ENCODE measurements at places on chromosomes 3 and 15. TPM values are rescaled to one million over a fixed set of nuclear protein-coding genes. Genes with fewer than 3 reads are reported as not detected.

GRCh38 chr3:21754839-21755238 lies 3.8 kb upstream of the ZNF385D start:
- no peaks in the 10 kb centered on the region for H3K36me3 ChIP-seq
- H3K27ac ChIP-seq: no peak overlapping the region
- DNase-seq: no peak
- no peaks in the 10 kb centered on the region for H3K4me1 ChIP-seq
- no peaks in the 10 kb centered on the region for H3K27me3 ChIP-seq
- H3K4me3 ChIP-seq: no peak overlapping the region

The PRTG gene
- 0.02 TPM for total RNA-seq

- H3K27ac ChIP-seq: peak overlapping the region; percentile 64
- H3K4me1 ChIP-seq: peaks cover 49% of the 10 kb centered on the region
- no peaks in the 10 kb centered on the region for H3K36me3 ChIP-seq
- no peak for DNase-seq
- no peak overlapping the region for H3K4me3 ChIP-seq
These were observed 28.4 kb downstream of the PDE8A start for GRCh38 chr15:85010071-85010385.

DNA sequence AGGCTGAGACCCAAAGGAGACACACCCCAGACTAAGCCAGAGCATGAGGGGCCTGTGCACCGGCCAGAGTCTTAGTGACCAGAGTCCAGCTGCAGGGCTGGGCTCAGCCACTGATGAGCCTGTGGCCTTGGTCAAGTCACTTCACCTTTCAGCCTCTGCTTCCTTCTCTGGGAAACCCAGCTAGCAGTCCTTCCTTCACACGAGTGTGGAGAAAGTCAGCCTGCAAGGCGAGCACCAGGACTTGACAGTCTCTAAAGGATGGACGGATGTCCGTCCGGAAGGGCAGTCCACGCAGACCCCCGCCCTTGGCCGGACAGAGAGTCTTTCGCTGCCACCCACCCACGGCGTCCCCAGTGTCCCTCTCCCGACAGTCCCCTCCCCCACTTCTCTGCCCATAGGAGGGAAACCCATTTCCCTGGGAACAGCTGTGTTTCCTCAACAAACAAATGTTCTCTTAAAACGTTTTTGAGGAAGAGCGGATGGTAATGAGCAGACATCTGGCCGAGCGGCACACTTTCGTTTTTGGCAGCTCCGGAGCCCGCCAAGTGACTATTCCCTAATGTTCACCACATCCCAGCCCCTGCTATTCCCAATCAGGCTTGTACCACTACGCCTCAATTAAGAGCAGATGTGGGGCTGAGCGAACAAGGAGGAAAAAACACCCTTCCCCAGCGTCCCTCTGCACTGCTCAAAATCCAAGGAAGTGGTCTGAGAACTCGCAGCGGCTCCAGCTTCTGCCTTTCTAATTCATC lies 129.1 kb upstream of the SMAD3 start:
- no peaks in the 10 kb centered on the region for H3K27me3 ChIP-seq
- no peak overlapping the region for H3K4me3 ChIP-seq
- H3K4me1 ChIP-seq: peaks cover 17% of the 10 kb centered on the region
- no peak overlapping the region for H3K27ac ChIP-seq

- H3K27ac ChIP-seq: no peak overlapping the region
- H3K27me3 ChIP-seq: no peaks in the 10 kb centered on the region
- H3K36me3 ChIP-seq: peaks cover 4% of the 10 kb centered on the region
- H3K4me1 ChIP-seq: peaks cover under 1% of the 10 kb centered on the region
- no peak overlapping the region for H3K4me3 ChIP-seq
These were observed 13.1 kb downstream of the ARIH1 start for GRCh38 chr15:72487070-72487797.

DNA sequence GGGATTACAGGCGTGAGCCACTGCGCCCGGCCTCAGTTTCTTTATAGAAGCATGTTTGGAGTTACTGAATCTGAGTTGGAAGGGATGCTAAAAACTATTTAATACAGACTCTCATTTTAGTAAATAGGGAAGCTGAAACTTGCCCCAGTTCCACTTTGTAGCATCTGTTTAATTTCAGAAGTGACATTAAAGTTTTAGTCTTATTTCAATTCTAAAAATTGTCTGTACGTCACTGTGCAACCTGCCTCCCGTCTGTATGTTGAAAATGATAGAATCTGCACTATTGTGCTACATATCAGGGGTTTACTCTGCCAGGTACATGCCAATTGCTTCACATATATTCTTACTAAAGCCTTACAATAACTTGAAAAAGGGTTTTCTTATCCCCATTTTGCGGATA lies 15.3 kb downstream of the CNOT10 start:
- H3K27ac ChIP-seq: no peak overlapping the region
- H3K27me3 ChIP-seq: no peaks in the 10 kb centered on the region
- H3K4me1 ChIP-seq: no peaks in the 10 kb centered on the region
- no peak for DNase-seq

- H3K27ac ChIP-seq: no peak overlapping the region
- no peaks in the 10 kb centered on the region for H3K36me3 ChIP-seq
- no peak overlapping the region for H3K4me3 ChIP-seq
- peaks cover 3% of the 10 kb centered on the region for H3K4me1 ChIP-seq
- H3K27me3 ChIP-seq: no peaks in the 10 kb centered on the region
These were observed 147.2 kb downstream of the FNDC3B start for GRCh38 chr3:172186607-172187006.

- H3K27me3 ChIP-seq: peaks cover 34% of the 10 kb centered on the region
- no peaks in the 10 kb centered on the region for H3K36me3 ChIP-seq
- H3K27ac ChIP-seq: no peak overlapping the region
- no peak overlapping the region for H3K4me3 ChIP-seq
These were observed 42.5 kb upstream of the FMN1 start for GRCh38 chr15:33236841-33237509.

DNA sequence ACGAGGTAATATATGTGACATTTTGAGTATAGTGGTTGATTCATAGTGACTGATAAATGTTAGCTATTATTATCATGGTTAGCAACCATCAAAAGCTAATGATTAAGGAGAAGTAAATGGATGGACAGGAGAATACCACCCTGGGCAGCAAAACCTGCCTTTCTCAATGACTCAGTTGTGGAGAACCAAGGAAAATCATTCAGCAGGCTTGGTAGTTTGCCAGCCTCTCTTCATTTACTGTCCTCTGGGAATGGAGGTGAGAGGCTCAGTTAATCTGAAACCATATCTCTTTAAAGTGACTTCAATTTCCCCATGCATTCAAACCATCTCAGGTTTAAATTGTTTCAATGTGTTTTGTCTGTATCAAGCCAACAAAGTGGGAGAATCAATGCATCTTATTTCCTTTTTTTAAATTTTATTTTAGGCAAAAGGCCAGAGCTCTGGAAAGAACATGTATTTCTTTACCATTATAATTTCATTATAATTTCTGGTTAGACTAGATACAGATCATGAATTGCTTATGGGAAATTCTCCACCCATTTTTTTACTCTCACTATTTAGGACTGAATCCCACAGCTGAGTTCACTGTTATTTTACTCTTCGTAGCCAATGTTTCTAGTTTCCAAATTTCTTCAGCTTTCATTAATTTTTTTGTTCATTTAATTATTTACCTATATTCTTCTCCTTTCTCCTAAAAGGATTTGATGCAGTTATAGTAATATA lies 2.7 kb downstream of the TM4SF18 start:
- H3K4me3 ChIP-seq: no peak overlapping the region
- H3K36me3 ChIP-seq: no peaks in the 10 kb centered on the region
- DNase-seq: no peak
- no peaks in the 10 kb centered on the region for H3K27me3 ChIP-seq

- H3K36me3 ChIP-seq: no peaks in the 10 kb centered on the region
- H3K27ac ChIP-seq: no peak overlapping the region
- no peak overlapping the region for H3K4me3 ChIP-seq
- no peaks in the 10 kb centered on the region for H3K27me3 ChIP-seq
- DNase-seq: no peak
- no peaks in the 10 kb centered on the region for H3K4me1 ChIP-seq
These were observed 30.5 kb upstream of the TRPC1 start for GRCh38 chr3:142693136-142693853.

GRCh38 chr3:62592408-62592807 lies 219.1 kb upstream of the FEZF2 start:
- no peak for DNase-seq
- no peaks in the 10 kb centered on the region for H3K36me3 ChIP-seq
- H3K4me3 ChIP-seq: no peak overlapping the region
- H3K4me1 ChIP-seq: no peaks in the 10 kb centered on the region

The TNNC1 gene
- not detected for total RNA-seq

- H3K36me3 ChIP-seq: no peaks in the 10 kb centered on the region
- no peaks in the 10 kb centered on the region for H3K27me3 ChIP-seq
- H3K4me1 ChIP-seq: no peaks in the 10 kb centered on the region
- no peak for DNase-seq
- no peak overlapping the region for H3K4me3 ChIP-seq
These were observed 123.8 kb downstream of the SV2B start for GRCh38 chr15:91223863-91224262.

DNA sequence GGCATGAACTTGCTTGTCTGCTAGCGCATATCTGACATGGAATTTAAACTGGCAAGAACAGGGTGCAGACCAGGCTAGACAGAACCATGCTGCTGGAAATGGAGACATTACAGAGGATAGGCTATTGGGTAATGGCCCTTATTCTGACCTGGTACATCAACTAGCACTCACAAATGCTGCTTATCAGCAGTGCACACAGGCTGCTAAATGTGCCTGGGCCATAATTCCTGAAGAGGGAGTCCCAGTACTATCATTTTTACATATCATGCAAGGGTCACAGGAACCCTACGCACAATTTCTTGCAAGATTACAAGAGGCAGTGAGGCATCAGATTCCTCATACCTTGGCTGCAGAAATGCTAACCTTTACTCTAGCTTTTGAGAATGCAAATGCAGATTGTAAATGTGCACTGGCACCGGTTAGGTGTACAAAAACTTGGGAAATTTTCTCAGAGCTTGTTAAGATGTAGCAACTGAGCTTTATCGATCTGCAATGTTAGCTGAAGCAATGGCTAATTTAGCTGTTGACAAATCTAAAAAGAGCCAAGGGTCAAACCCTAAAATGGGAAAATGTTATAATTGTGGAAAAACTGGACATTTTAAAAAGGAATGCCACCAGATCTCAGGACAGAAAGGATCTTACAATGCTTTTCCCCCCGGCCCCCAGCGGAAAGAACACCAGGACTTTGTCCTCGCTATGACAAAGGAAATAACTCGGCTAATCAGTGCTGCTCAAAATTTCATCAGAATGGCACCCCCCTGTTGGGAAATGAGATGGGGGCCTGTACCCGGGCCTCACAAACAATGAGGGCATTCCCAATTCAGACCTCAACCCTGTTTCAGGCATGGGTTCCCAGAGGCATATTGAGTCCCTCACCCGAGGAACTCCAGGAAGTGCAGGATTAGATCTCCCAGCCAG lies 21.1 kb downstream of the CCRL2 start:
- no peaks in the 10 kb centered on the region for H3K4me1 ChIP-seq
- H3K27me3 ChIP-seq: no peaks in the 10 kb centered on the region
- no peaks in the 10 kb centered on the region for H3K36me3 ChIP-seq
- no peak for DNase-seq
- H3K27ac ChIP-seq: no peak overlapping the region
- no peak overlapping the region for H3K4me3 ChIP-seq

The GPR149 gene
- not detected for total RNA-seq

The WDR93 gene
- not detected for total RNA-seq

DNA sequence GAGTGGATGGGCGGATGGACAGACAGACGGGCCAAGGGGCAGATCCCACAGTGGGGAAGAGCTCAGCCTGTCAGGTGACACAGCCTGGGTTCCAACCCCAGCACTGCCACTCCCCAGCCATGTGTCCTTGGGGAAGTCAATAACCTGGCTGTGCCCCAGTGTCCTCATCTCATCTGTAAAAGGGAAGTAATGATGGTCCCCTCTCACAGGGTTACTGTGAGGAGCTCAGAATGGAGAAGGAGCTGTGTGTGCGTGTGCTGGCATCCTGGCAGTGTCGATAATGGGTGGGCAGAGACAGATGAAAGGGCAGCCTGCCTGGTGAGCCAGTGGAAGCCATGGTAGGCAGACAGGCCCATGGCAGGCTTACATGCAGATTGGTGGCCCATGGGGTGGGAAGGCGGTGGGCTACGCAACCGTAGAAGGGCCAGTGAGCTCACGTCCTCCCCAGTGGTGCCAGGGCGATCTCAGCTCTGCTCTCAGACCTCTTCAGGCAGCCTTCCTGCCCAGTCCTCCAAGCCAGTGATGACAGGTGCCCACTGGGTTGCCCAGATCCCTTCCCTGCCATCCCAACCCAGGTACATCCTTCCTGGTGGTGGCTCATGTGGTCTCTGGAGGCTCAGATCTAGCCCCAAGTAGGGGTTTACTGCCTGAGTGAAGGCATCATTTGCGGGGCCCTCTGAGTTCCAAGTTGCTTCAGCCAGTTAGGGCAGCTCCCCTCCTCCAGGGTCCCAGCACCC lies 2.3 kb upstream of the DNAJB8 start:
- H3K36me3 ChIP-seq: no peaks in the 10 kb centered on the region
- DNase-seq: no peak
- H3K27me3 ChIP-seq: no peaks in the 10 kb centered on the region
- no peak overlapping the region for H3K4me3 ChIP-seq

DNA sequence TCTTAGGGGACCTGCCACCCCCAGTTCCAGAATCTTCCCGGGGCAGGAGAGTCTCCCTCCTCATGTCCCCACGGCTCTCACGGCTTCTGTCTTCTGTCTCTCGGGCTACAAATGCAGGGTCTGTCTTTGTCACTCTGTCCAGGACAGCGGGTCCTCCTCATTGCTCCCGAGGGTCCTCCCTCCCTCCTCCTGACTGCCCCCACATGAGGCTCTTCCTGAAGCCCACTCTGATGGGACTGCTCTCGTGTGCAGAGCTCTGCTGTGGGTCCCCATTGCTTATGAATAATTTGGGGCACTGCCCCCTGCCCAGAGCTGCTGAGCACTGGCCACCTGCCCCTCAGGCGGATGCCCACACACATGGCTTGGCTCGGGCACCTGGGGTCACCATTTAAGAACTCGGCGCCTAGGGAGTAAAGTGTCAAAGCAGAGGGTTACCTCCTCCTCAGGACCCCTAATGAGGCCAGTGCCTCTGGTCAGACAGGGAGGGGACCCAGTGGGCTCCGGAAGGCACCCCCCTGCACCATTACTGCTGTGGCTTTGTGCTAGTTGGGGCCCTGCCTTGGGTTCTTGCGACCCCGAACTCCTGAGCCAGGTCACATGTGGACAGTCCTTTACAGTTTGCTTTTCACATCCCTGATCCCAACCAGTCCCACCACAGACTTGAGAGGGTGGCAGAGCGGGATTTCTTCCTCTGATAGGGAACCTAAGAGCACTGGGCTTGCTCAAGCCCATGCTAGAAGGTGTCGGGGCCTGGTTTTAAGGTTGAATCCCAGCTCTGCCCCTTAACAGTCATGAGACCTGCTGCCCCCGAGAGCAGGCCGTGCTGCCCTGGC lies 22.1 kb downstream of the HDAC11 start:
- no peaks in the 10 kb centered on the region for H3K36me3 ChIP-seq
- no peak for DNase-seq
- no peaks in the 10 kb centered on the region for H3K27me3 ChIP-seq
- H3K4me3 ChIP-seq: no peak overlapping the region
- H3K4me1 ChIP-seq: no peaks in the 10 kb centered on the region

- H3K27ac ChIP-seq: no peak overlapping the region
- no peaks in the 10 kb centered on the region for H3K36me3 ChIP-seq
- H3K4me3 ChIP-seq: no peak overlapping the region
These were observed 372.8 kb downstream of the TIGIT start for GRCh38 chr3:114666623-114667022.

- H3K36me3 ChIP-seq: no peaks in the 10 kb centered on the region
- no peaks in the 10 kb centered on the region for H3K4me1 ChIP-seq
- H3K27ac ChIP-seq: no peak overlapping the region
- H3K4me3 ChIP-seq: no peak overlapping the region
- H3K27me3 ChIP-seq: no peaks in the 10 kb centered on the region
- DNase-seq: no peak
These were observed 218.9 kb downstream of the CDIN1 start for GRCh38 chr15:36798366-36798765.

GRCh38 chr3:187013159-187013716 lies 82.9 kb downstream of the ST6GAL1 start:
- peak overlapping the region; percentile 35 for H3K27ac ChIP-seq
- no peak overlapping the region for H3K4me3 ChIP-seq
- no peak for DNase-seq
- peaks cover 21% of the 10 kb centered on the region for H3K4me1 ChIP-seq

The ASB14 gene
- total RNA-seq: not detected

Measured in A673 (cell line).